ENCODE measurements at places on chromosomes 13 and 19. TPM values are rescaled to one million over a fixed set of nuclear protein-coding genes. Genes with fewer than 3 reads are reported as not detected.

The CNMD gene
- not detected for total RNA-seq

The LILRA2 gene
- total RNA-seq: not detected

The MVB12A gene
- total RNA-seq: 36.4 TPM

The MAP3K10 gene
- total RNA-seq: 7.3 TPM

The PDE4C gene
- 0.26 TPM for total RNA-seq

The SUGP2 gene
- 23.5 TPM for total RNA-seq

The P2RY11 gene
- 1.3 TPM for total RNA-seq

All from aortic smooth muscle cell (primary cell).